ENCODE measurements at places on chromosomes 11 and 22. TPM values are rescaled to one million over a fixed set of nuclear protein-coding genes. Genes with fewer than 3 reads are reported as not detected.

OPCML gene
- polyA plus RNA-seq: under 0.01 TPM

CYTH4 gene
- 4.0 TPM for polyA plus RNA-seq

SLC35F2 gene
- 0.88 TPM for polyA plus RNA-seq

ZNF214 gene
- polyA plus RNA-seq: 0.68 TPM

ABCC8 gene
- polyA plus RNA-seq: 1.3 TPM

TOP3B gene
- polyA plus RNA-seq: 20.0 TPM

UBQLNL gene
- 0.10 TPM for polyA plus RNA-seq

DNA sequence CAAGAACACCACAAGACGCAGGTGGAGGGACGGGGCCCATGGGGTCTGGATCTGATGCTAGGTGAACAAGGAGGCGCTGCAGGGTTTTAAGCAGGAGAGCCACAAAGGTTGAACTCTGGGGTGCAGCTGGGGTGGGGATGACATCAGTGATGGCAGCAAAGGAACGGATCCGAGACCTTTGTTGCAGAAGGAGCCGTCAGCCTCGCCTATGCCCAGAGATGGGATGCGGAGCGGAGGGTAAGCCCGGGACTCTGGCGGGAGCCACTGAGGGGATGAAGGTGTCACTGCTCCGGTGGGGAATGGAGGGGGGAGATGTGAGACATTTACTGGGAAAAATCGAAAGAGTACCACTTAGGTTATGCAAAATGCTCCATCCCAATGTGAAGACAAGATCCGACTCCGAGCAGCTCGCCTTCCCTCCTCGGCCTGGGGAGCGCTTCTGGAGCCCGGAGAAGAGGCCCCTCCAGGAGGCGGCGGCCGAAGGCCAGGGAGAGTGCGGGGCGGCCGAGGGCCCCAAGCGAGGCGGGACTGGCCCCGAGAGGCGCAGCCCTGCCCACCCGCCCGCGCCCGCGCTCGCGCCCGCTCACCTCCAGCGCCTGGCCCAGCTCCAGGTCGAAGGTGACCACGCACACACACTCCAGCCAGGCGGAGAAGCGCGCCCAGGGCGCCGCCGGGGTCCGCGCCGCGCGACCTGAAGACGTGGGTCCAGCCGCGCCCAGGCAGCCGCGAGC lies 422 bp downstream of the DENND6B start:
- no peaks in the 10 kb centered on the region for H3K27me3 ChIP-seq
- H3K27ac ChIP-seq: peak overlapping the region; percentile 39

GRCh38 chr22:23772649-23773473 lies at the start of gene MMP11:
Gene MMP11 (plus strand): TSS chr22:23772849. CDS start chr22:23772871, 22 bp downstream.
- DNase-seq: peak; percentile 77
- peak within 1 kb of the TSS; percentile 69 for H3K27ac ChIP-seq
- no peaks in the 10 kb centered on the region for H3K36me3 ChIP-seq
- peak within 1 kb of the TSS; percentile 57 for H3K4me3 ChIP-seq

- DNase-seq: no peak
- H3K4me1 ChIP-seq: no peaks in the 10 kb centered on the region
- H3K36me3 ChIP-seq: peaks cover 27% of the 10 kb centered on the region
- no peaks in the 10 kb centered on the region for H3K27me3 ChIP-seq
- H3K4me3 ChIP-seq: no peak overlapping the region
- no peak overlapping the region for H3K27ac ChIP-seq
Measured at GRCh38 chr22:24444729-24445466, 17.5 kb downstream of the ADORA2A start.

DNA sequence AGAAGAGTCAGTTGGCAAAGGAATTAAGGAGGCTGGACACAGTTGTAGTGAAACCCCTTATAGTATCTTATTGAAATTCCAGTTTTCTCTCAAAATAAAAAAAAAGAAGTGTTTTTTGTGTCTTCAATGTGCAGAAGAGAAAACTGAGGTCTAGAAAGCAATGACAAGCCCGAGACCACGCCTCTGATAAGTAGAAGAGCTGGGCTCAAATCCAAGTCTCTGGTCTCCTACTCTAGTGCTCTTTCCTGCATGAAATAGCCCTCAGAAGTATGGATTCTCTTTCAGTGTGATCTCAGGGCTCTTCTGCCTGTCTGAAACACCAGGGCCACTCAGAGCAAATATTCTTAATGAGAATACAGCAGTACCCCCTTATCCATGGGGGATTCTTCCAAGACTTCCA lies 200.9 kb downstream of the KIF18A start:
- no peak overlapping the region for H3K4me3 ChIP-seq
- H3K27me3 ChIP-seq: no peaks in the 10 kb centered on the region
- no peaks in the 10 kb centered on the region for H3K36me3 ChIP-seq

- H3K27me3 ChIP-seq: no peaks in the 10 kb centered on the region
- H3K27ac ChIP-seq: no peak overlapping the region
- no peak overlapping the region for H3K4me3 ChIP-seq
- DNase-seq: no peak
- peaks cover 29% of the 10 kb centered on the region for H3K36me3 ChIP-seq
- H3K4me1 ChIP-seq: peaks cover 8% of the 10 kb centered on the region
Measured at GRCh38 chr11:67309166-67309565, 5.8 kb downstream of the SSH3 start.

DNA sequence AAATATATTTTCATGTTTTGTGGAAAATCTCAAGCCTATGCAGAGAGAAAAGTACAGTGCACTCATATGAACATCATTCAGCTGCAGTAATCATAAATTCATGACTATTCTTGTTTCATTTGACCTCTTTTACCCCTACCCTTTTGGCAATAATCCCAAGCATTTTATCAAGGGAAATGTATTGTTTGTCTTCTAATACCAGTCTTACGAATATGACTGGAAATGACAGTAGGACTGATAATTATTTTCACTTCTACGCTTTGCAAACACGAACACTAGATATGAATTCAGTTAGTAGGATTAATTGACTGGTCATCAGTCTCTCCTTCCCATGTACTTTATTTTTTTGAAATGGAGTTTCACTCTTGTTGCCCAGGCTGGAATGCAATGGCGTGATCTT lies 90.3 kb downstream of the MTMR3 start:
- DNase-seq: no peak
- no peaks in the 10 kb centered on the region for H3K27me3 ChIP-seq
- no peaks in the 10 kb centered on the region for H3K36me3 ChIP-seq
- H3K4me1 ChIP-seq: no peaks in the 10 kb centered on the region
- no peak overlapping the region for H3K4me3 ChIP-seq

DNA sequence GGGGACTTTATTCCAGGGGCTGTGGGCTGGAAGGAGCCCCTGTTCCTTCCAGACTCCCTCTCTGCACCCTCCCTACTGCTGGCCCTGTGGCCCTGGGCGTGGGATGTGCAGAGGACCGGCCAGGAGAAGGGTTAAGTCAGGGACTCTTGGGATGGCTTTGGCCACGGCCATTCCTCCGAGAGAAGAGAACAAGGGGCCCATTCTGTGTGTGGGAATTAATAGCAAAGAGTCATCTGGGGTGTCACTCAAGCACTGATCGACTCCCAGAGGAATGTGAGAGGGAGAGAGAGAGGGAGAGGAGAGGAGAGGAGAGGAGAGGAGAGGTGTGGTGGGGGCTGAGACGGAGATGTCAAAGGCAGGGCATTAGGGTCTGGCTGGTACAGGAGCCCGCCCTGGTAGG lies 14.2 kb upstream of the SOX10 start:
- no peaks in the 10 kb centered on the region for H3K4me1 ChIP-seq
- no peak overlapping the region for H3K27ac ChIP-seq
- DNase-seq: no peak
- no peaks in the 10 kb centered on the region for H3K36me3 ChIP-seq
- no peak overlapping the region for H3K4me3 ChIP-seq
- H3K27me3 ChIP-seq: no peaks in the 10 kb centered on the region

GRCh38 chr22:20155330-20156041 lies 4.6 kb upstream of the CCDC188 start:
- H3K4me3 ChIP-seq: peak overlapping the region; percentile 28
- peak; percentile 73 for DNase-seq
- H3K27ac ChIP-seq: no peak overlapping the region
- H3K36me3 ChIP-seq: no peaks in the 10 kb centered on the region
- H3K4me1 ChIP-seq: no peaks in the 10 kb centered on the region

GRCh38 chr11:48006301-48006992 lies 26.1 kb downstream of the PTPRJ start:
- H3K27me3 ChIP-seq: no peaks in the 10 kb centered on the region
- peaks cover 65% of the 10 kb centered on the region for H3K4me1 ChIP-seq
- DNase-seq: no peak
- peak overlapping the region; percentile 30 for H3K27ac ChIP-seq

- no peak overlapping the region for H3K4me3 ChIP-seq
- H3K27me3 ChIP-seq: no peaks in the 10 kb centered on the region
Measured at GRCh38 chr11:10405865-10406592, 49.0 kb upstream of the AMPD3 start.

DNA sequence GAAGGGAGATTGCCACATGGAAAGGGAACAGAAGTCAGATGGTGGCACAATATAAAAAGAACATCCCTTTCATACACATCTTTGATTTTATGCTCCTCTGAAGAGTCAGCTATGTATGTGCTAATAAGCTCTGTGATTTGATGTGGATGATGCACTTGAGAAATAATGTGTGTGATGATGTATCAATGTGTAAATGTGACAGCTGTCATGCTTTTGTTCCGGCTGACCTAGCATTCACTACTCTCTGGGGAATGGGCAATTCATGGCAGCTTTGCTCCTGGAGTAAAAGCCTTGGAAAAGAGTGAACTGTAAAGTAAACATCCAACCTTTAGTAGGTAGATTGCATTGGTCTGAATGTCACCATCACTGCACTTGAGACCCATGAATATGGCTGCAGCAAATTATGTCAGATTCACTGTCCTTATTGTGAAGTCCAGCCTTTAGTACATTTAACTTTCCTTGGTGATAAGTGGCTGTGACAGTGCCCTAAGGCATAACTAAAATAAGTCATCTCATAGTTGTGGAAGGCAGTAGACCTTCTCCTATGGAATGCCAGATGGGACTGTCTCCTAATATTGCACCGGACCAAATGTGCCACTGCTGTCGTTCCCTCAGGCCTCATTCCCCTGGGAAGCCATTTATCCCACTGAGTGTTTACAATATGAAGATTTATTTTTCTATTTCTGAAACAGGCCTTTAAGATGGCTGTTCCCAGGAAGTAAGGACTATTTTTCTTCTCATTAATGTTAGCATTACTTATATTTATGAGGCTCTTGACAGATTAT lies 178.2 kb upstream of the CCDC90B start:
- H3K27ac ChIP-seq: no peak overlapping the region
- H3K36me3 ChIP-seq: no peaks in the 10 kb centered on the region
- H3K27me3 ChIP-seq: no peaks in the 10 kb centered on the region

GRCh38 chr11:59841514-59841913 lies 3.8 kb downstream of the CBLIF start:
- H3K4me1 ChIP-seq: no peaks in the 10 kb centered on the region
- DNase-seq: no peak
- no peaks in the 10 kb centered on the region for H3K27me3 ChIP-seq
- H3K36me3 ChIP-seq: no peaks in the 10 kb centered on the region
- no peak overlapping the region for H3K27ac ChIP-seq

GRCh38 chr11:75627906-75628668 lies 40.8 kb downstream of the MAP6 start:
- H3K4me1 ChIP-seq: no peaks in the 10 kb centered on the region
- H3K36me3 ChIP-seq: no peaks in the 10 kb centered on the region
- DNase-seq: no peak
- H3K27me3 ChIP-seq: no peaks in the 10 kb centered on the region
- no peak overlapping the region for H3K27ac ChIP-seq

DNA sequence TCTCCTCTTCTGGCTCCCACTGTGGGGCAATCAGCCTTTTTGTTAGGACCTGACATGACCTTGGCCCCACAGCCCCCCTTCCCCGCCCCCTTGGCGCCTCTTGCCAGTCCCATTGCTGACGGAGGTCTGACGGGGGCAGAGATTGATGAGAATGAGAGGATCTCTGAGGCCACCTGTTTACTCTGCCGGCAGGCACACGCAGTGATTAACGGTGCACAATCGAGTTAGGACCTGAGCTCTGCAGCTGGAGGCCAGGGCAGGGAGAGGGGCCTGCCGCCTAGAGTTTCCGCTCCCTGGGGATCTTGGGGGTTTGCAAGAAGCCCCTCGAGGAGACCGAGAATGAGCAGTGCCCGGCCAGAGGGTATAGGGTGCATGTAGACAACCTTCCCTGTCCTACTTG lies 6.8 kb upstream of the CHRM1 start:
- H3K4me3 ChIP-seq: no peak overlapping the region
- H3K27ac ChIP-seq: no peak overlapping the region
- no peaks in the 10 kb centered on the region for H3K36me3 ChIP-seq
- peaks cover 24% of the 10 kb centered on the region for H3K4me1 ChIP-seq
- H3K27me3 ChIP-seq: peaks cover 59% of the 10 kb centered on the region

- no peak overlapping the region for H3K27ac ChIP-seq
- peaks cover 6% of the 10 kb centered on the region for H3K36me3 ChIP-seq
- H3K27me3 ChIP-seq: no peaks in the 10 kb centered on the region
- no peaks in the 10 kb centered on the region for H3K4me1 ChIP-seq
- no peak for DNase-seq
Measured at GRCh38 chr11:31414338-31414737, 44.7 kb downstream of the DNAJC24 start.

DNA sequence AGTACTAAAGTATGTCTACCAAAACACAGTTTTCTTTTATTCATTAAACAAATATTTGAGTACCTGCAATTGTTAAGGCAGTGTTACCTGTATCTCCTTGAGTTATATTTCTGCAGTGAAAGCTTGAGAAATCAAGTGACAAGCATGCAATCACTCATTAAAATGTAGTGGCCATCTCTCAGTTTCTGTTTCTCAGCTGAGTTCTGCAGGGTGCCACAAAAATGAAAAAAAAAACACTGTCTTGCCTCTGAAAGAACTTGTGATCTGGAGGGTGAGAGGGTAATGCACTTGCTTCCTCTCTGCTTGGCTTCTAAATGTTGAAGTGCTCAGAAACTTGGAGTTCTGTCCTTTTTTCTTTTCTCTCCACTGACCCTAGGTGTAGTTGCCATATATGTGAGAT lies 6.8 kb downstream of the QSER1 start:
- no peaks in the 10 kb centered on the region for H3K27me3 ChIP-seq
- peaks cover 11% of the 10 kb centered on the region for H3K36me3 ChIP-seq
- DNase-seq: no peak
- H3K27ac ChIP-seq: no peak overlapping the region

DNA sequence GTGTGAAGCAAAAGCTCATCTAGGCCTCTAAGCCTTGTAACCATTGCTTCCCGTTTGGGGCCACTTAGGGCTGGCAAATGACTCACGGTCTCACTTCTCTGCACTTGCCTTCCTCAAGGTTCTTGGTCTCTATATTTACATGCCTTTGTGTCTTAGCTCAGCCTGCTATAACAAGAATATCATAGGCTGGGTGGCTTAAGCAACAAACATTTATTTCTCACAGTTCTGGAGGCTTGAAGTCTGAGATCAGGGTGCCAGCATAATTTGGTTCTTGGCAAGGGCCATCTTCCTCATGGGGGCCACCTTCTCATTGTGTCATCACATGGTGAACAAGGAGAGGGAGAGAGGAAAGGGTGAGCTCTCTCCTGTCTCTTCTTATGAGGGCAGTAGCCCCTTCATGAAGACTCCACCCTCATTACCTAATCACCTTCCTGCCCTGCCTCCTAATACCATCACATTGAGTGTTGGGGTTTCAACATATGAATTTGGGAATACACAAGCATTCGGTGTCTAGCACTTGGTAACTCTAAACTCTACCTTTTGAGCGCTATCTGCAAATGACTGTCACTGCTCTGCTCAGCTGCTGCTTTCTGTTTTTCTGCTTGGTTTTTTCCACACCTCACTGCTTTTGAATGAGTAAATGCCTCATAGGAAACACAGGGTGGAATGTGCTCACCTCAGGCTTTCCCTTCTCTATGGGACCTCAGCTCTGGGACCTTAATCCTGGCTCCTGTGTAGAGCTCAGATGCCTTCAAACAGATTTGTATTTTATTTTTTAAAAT lies 16.2 kb upstream of the ME3 start:
- H3K27ac ChIP-seq: peak overlapping the region; percentile 26
- peaks cover 7% of the 10 kb centered on the region for H3K4me1 ChIP-seq
- no peak for DNase-seq
- H3K4me3 ChIP-seq: no peak overlapping the region
- H3K36me3 ChIP-seq: no peaks in the 10 kb centered on the region

Data from heart right ventricle (tissue), 16 donors.